ENCODE measurements at places on chromosomes 12 and 14.

GRCh38 chr14:42011221-42011620 is 404.5 kb downstream of the LRFN5 start:
- no peak for DNase-seq

- no peak for DNase-seq
These were observed 679.3 kb downstream of the BCL11B start for GRCh38 chr14:98592611-98593170.

DNA sequence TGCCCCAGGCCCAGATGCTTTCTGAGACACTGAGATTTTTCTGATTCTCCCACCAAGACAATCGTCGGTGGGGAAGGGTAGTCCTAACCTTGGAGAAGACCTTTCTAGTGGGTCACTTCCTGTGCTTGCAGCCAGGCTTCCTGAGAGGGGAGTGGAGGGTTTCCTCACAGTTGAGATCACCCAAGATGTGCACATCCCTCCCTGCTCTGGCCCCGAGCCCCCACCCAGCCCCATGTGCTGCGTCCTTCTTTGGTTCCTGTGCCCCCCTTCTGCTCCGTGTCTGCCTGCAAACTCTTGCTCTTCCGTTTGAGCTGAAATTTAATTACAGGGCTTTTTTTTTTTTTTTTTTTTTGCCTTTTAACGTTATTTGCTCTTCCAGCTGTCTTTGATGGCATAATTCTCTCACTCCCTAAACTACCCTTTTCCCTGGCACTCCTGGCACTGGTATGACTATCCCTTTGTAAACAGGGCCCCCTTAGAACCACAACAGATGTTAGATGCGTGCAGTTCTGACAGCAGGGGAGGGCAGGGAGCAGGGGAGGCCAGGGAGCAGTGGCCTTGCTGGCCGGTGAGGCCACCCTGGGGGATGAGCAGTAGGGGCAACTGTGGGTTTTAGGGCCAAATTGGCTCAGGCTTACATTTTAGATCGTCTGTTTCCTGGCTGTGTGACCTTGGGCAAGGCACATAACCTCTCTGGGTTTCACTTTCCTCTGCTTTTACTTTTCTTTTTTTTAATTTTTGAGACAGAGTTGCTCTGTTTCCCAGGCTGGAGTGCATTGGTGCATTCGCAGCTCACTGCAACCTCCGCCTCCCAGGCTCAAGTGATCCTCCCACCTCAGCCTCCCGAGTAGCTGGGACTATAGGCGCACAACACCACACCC is 144.5 kb downstream of the PHETA1 start:
- no peak for DNase-seq

DNA sequence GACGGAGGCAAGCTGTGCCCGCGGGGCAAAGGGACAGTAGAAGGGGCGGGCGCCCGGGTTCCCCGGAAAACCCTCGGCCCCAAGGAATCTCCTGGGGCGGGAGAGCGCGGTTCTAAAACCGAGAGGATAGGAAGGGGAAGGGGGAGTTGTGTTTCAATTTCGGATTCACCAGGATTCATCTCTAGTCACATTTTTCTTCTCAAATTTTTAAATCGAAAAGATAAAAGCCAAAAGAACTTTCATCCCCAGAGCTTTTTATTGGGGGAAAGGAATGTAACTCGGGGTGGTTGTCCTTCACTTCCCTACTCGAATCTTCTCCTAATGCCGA is 1.4 kb downstream of the BMP4 start:
- DNase-seq: no peak

GRCh38 chr14:85466678-85467077 is 63.3 kb upstream of the FLRT2 start:
- DNase-seq: no peak

DNA sequence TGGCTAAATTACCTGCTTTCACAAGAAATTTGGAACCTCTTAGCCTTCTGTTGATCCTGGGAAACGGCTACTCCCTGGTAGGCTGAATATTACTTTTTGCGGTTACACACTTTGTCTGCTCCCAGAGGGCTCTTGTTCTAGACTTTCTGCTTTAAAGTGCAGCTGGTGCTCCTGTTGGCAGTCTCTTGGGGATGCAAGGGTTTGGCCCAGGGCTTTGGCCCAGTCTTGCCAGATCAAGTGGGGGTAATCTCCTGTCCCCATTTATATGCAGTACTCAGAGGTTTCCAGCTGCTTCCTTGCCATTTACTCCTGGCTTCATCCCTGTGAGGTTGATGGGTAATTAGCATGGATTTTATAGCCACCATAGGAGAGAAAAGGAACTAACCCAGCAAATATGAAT is 558.2 kb upstream of the MIS18BP1 start:
- no peak for DNase-seq

DNA sequence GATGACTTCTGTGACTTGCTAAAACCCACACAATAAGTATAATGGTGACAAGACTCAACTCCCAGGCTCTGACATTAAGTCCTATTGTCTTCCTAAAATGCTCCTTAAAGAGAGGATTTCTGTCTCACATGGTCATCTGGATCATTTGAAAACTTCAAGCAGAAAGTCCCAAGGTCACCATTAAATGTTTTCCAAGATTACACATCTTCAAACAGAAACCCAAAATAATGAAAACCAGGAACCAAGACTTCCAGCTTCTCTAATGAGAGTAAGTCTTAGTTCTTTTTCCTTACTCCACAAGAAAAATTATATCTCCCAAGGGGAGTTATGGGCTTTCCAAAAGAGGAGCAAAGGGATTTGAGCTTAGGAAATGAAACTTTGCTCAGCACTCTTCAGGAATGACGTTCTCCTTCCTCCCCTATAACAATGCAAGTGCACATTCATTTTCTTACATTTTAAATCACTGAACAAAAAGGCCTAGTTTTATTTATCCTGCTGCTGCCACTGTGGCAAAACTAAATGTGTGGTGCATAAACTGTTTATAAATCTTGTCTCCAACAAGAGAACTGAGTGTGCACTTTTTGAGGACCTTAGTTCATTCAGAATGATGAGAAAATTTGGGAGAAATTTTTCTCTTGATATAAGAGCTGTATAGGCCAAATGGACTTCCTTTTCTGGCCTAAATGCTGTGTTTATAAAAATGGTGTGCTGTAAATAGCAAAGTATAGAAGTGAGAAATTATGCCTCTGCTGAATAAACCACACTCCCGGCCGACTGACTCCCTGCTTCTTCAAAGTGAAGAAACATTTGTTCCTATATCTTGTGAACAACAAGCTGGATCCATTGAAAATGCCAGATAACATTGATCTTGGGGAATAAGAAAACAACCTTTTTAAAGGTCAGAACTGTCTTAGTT is 148.4 kb upstream of the PLEKHG7 start:
- no peak for DNase-seq

- DNase-seq: no peak
These were observed 7.4 kb downstream of the CLEC14A start for GRCh38 chr14:38248321-38249028.

- no peak for DNase-seq
These were observed 321.0 kb upstream of the RTL1 start for GRCh38 chr14:101224356-101225156.

GRCh38 chr12:2332947-2333346 is 280.2 kb downstream of the CACNA1C start:
- DNase-seq: no peak

DNA sequence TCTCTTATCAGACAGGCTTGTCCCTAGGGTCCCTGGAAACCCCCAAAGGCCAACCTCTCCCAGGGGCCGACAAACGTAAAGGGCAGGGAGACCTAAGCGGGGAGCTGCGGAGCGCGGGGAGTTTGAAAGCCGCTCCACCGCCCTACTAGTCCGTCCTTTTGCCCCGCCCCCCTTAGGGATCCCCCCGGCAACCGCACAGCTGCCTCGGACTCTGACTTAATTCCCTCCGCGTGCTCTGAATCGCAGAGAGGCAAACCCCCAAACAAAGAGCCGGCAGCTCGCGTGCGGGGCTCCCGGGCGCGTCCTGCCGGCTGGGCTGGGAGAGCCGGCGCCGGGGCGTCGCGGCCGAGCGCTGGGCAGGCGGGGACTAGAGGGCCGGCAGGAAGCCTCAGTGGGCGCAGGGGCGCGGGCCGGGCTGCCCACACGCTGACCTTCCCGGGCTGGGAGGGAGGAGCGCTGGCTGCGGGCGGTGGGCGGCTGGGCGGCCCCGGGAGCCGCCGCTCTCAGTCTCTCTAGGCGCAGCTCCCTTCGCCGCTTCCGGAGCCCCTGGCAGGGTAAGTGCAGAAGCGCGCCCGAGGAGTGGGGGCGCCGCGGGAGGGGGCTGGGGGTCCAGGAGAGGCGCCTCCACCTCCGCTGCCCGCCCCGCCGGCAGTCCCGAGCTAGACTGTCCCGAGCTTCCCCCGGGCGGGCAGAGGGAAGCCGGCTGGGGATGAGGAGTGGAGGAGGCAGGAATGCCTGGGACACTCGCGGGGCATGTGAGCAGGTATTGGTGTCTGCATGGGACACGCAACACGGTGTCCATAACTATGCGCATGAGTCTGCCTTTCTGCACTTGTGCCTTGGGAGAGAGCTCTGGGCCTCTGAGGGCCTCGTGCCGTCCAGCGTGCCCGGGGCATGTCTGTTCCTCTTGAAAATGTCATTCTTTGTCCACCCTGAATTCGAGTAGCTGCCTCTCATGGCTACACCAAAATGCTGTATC is at the start of gene TSPAN11:
TSPAN11 (plus strand) TSS at position 506 of the 979 bp plus-strand sequence. CDS start 27,244 bp downstream, outside the sequence.
- no peak for DNase-seq

DNA sequence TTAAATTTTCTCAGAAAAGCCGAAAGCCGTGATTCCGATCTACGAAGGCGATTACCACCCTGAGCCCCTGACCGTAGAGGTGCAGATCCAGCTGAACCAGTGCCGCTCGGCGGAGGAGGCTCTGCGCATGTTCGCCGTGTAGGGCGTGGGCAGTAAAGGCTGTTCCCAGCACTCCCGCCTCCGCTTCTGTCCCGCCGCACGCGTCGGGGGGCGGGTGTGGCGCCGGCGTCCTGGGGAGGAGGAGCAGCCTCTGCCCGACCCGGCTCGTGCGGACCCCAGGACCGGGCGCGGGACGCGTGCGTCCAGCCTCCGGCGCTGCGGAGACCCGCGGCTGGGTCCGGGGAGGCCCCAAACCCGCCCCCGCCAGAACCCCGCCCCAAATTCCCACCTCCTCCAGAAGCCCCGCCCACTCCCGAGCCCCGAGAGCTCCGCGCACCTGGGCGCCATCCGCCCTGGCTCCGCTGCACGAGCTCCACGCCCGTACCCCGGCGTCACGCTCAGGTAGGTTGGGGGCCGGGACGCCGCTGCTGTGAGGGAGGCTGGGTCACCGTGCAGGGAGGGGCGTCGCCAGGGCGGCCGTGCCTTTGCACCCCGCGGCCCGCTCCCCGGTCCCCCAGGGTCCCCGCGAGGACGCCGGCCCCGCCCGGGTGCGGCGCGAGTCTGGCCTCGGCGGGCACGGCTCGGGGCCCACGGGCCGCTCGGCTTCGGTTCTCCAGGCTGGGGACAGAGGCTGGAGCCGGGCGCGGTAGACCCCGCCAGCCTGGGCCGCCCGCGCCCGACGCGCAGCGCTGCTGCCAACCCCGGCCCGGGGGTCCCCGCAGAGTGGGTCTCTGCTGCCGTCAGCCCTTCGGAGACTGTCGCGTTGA is at the start of gene B3GNT4:
B3GNT4 (plus strand) TSS at position 409 of the 866 bp plus-strand sequence. CDS start 910 bp downstream, outside the sequence.
- DNase-seq: no peak

DNA sequence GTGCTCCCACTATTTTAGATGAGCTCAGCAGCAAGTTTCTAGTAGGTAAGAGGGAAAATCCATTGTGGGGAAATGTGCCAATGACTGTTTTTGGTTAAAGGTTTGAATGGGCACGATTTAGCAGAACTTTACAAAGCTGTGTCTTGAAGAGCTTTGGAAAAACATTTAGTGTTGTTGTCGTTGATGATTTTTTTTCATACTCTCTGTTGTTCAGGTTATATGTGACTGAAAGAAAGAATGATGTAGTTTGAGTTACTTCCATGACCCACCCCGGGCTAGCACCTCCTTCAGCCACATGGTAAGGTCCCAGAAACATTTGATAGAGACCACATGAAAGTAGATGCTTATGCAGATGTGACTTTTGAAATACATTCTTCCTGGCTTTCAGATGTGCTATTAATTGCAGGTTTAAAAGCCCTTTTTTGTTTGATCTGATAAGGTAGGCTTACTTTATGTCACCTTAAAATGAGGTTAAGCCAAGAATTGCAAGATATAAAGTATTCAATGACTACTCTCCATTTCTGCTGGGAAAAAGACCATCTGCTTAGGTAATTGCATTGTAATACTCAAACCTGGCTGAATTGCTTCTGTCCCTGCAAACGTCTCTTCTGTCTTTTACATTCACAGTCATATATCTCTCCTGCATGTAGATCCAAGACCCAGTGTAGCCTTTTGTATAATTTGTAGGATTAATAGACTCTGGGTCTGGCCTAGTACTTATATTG is 250.6 kb downstream of the RGS6 start:
- no peak for DNase-seq

DNA sequence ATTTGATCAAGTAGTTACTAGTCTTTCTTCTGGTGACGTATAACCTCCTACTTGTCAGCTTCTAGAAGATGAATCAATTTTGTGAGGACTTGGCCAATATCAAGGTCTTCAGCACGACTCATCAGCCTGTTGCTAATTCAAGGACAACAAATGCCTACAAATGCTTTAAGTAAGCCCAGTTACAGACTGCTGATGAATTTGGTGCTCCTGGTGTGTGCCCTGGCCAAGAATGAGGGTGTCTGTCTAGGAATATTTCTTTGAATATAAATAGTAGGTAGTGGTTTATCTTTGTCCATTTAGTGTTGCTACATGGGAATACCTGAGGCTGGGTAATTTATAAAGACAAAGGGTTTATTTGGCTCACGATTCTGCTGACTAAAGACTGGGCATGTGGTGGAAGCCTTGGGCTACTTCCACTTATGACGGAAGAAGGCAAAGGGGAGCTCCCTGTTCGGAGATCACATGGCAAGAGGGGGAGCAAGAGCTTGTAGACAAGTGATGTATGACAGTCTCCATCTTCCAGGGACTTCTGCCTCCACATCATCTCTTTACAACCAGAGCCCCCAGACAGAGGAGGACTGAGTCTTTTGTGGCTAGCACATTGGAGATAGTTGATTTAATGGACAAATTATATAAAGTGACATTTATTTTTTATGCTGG is 180.2 kb downstream of the CRADD start:
- DNase-seq: no peak

DNA sequence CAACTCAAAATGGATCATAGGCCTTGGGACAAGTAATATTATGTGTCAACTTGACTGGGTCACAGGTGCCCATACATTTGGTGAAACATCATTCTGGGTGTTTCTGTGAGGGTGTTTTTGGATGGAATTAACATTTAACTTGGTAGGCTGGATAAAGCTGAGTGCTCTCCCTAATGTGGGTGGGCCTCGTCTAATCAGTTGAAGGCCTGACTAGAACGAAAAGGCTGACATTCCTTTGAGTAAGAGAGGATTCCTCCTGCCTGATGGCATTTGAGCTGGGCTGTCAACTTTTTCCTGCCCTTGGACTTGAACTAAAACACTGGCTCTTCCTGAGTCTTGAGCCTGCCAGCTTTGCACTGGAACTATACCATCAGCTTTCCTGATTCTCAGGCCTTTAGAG is 93.4 kb upstream of the ESRRB start:
- no peak for DNase-seq

- no peak for DNase-seq
These were observed 40.1 kb downstream of the VWF start for GRCh38 chr12:6084261-6084968.
